ENCODE measurements at places on chromosomes 2 and 18.

DNA sequence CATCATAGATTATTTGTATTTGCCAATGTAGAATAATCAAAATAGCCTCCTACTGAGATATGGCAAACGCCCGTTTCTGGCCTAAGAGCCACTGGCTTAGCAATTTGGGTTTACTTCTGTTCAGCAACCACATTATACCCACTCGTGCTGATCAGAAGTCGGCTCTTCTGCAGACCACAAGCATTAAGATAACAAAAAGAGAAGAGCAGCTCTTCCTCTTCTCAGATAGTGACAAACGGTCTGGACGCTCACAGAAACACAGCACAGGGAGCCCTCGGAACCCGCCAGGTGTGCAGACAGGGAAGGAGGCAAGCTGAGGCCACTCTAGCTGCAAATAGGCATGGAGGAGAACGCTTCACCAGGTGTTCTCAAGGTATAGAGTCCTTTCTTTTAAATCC, 164.0 kb downstream of the HDAC4 start:
- DNase-seq, result no peak

DNA sequence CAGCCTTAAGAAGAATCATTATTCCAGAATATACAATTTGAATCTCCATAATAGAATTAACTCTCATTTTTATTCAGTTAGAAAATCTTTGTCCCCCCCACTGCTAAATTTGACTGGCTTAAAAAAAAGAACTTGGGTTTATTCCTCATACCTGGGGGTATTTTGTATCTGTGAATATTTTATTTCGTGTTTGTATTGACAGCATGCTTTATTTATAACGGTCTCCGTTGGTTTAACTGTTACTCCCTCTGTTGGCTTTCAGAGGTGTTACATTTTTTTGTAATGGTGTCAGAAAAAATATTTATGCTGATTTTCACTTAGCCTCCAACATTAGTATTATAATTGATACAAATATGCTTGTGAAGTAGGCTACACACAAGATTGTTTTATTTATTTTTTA, 109.1 kb downstream of the HAUS1 start:
- DNase-seq, result no peak

DNA sequence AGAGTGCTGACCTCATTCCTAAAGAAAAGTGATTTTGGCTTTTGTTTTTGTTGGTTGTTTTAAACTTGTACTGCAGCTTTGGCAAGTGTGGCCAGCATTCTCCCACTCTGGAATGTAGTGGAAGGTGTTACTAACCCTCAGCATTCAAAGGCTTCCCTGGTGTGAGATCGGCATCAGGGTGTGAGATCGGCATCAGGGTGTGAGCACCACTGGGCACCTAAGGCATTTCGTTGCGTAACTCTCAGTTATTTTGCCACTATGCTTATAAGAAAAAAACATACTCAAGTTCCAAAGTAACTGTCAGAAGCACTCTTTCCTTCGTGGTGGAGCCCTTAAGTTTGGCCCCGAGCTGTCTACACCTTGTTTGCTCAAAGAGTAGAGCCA, 1.7 kb downstream of the CYBRD1 start:
- no peak for DNase-seq

GRCh38 chr2:55140316-55141219, 90.3 kb upstream of the RTN4 start:
- DNase-seq, result no peak

DNA sequence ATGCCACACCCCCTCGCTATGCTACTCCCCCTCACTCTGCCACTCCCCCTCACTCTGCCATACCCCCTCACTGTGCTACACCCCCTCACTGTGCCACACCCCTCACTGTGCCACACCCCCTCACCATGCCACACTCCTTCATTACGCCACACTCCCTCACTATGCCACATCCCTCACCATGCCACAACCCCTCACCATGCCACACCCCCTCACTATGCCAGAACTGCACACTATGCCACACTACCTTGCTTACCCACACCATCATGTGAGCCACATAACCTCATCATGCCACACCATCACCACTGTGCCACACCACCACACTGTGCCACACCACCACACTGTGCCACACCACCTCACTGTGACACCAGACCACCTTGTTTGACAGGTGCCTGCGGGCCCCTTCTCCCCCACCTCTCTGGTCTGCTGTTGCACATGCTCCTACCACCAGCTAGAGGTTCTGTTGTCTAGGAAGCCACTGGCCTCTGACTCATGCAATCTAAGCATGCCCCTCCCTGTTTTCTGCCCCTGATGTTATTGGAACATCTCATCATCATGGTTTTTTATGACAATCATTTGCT, 22.0 kb downstream of the MARCHF4 start:
- DNase-seq, result no peak

DNA sequence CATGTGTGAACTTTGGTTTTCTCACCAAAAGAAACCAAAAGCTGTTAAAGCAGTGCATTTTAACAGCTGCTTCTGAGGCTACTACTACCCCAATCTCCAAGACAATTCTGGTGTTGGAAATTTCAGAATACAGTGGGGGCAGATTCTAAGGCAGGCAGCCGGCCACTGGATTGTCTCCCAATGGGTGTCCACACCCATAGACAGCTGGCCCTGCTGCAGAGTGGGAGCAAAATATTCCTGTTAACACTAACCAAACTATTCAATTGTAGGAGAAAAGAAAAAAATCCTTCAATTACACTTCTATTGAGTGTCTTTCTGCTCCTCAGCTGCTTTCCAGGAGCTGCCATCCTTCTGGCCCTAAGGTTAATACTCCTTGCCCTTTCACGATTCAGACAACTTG, 223.7 kb downstream of the ALK start:
- no peak for DNase-seq

DNA sequence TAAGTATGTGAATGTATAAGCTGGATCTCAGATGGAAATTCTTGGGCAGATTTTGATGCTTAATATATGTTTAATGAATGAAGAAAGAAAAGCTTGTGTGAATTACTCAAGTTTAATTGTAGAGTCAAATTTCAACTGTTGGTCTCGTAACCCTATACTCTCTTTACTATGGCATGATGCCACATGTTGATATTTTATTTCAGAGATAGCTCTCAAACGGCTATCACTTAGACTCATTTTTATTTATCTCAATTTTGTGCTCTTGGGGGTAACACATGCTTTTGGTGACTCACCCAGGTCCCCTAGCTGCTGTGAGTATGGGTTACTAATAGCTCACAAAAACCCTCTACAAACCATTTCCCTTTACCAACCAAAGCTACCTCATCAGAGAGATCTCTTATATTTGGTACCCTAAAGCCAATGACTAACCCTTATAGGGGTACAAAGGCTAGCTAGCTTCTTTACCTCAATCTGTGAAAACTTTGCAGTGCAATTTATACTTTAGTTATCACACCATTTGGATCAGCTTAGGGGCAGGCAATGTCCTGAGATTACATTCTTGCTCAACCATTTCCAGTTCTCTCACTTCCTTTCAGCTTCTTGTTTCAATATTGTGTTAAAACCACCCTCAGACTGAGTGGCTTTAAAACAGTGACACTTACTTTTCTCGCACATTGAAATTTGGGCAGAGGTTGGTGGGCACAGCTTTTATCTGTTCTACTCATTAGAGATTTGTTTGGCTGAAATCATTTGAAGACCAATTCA, 240.3 kb downstream of the CDH7 start:
- no peak for DNase-seq

DNA sequence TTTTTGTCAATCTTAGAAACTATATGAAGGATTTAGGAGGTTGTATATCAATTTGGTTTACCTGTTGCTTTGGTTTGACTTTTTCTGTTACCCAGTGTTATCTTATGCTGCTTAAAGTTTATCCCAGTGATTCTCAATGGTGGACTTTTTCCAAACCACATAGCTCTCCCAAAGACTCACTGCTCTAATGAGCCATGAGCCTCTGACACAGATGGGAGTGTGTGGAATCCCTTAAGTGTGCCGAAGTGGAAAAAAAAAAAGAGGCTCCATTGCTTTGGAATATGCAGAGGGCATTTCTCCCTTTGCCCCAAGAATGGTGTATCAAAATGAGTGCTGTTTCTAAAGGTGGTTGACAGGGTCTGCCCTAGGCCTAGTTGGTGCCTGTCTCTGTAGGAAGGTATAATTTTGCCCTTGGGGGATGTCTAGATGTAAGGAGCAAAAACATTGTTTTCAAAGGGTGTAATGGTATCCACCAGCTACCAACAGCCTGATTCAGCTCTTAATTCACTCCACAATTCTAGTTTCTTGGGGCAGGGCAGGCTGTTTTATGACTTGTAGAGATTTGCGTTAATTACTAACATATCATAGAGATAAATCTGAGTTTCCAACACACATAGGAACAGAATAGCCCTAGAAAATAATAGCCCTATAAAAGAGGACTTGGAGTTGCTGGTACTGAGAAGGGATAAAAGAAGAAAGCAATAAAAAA, 64.3 kb upstream of the CYP26B1 start:
- no peak for DNase-seq

- no peak for DNase-seq
Measured at GRCh38 chr2:173524256-173524955, 169.7 kb downstream of the CDCA7 start.

- DNase-seq, result no peak
Measured at GRCh38 chr2:197993830-197994229, 189.4 kb downstream of the PLCL1 start.

All from dorsolateral prefrontal cortex (tissue), 122 donors.